Fibroblast of lung (primary cell): ENCODE measurements at places on chromosomes 2 and 18. TPM values are rescaled to one million over a fixed set of nuclear protein-coding genes. Genes with fewer than 3 reads are reported as not detected.

GRCh38 chr2:191064590-191064989, 50.6 kb upstream of the STAT1 start:
- H3K27ac ChIP-seq: no peak overlapping the region
- no peak overlapping the region for H3K4me3 ChIP-seq
- no peaks in the 10 kb centered on the region for H3K27me3 ChIP-seq
- no peak for DNase-seq
- no peaks in the 10 kb centered on the region for H3K36me3 ChIP-seq

GRCh38 chr18:23738151-23738550, 48.9 kb downstream of the LAMA3 start:
- no peak overlapping the region for H3K4me3 ChIP-seq
- DNase-seq: no peak
- peaks cover 28% of the 10 kb centered on the region for H3K27me3 ChIP-seq
- H3K36me3 ChIP-seq: no peaks in the 10 kb centered on the region
- no peaks in the 10 kb centered on the region for H3K4me1 ChIP-seq
- H3K27ac ChIP-seq: no peak overlapping the region

DNA sequence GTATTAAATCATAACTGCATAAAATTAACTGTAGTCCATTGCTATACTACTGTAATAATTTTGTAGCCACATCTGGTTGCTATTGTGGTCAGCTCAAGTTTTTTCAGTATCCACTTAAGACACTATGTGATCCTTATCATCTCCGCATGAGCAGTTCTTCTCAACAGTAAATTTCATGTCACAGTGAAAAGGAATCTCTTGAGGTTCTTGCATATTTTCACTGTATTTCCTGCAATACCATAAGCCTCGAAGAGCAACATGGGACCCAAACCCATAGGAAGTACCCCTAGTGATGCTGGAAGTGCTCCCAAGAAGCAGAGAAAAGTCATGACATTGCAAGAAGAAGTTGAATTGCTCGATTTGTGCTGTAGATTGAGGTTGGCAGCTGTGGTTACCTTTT, 86.7 kb downstream of the LDLRAD4 start:
- no peaks in the 10 kb centered on the region for H3K4me1 ChIP-seq
- no peaks in the 10 kb centered on the region for H3K27me3 ChIP-seq
- H3K36me3 ChIP-seq: no peaks in the 10 kb centered on the region
- no peak overlapping the region for H3K4me3 ChIP-seq
- no peak for DNase-seq
- no peak overlapping the region for H3K27ac ChIP-seq

- no peak overlapping the region for H3K27ac ChIP-seq
- no peak overlapping the region for H3K4me3 ChIP-seq
- no peaks in the 10 kb centered on the region for H3K36me3 ChIP-seq
- no peaks in the 10 kb centered on the region for H3K4me1 ChIP-seq
These were observed 71.5 kb downstream of the OSBPL6 start for GRCh38 chr2:178265851-178266250.

DNA sequence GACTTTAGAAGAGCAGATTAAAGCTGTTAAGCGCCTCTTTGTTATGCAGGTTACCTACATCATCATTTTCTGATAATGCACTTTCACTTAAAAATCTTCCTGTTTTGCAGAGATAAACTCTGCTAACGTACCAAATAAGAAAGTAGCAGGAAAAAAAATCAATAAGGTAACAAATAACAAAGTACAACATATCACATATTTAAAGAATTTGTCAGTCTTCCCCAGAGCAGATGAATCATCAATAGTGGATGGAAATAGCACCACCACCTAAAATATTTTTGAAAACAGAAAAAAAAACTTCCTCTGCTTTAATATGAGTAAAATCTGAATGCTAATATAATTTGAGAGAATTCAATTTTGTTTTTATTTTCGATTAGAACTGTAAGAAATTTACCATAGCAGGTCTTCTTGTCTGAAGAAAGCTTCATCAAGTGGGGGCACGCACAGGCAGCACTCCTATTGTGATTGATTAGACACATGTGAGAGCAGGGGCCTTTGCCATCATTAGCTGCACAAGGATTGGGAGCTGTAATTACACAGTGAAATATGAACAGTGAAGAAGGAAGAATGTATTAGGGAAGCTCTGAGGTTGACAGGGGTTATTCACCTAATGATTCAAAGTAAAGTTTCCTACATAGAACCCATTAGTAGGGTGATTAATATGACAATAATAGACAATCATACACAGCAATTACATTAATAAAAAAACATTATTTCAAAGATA, 1279.4 kb downstream of the LRP1B start:
- DNase-seq: peak; percentile 2
- H3K36me3 ChIP-seq: no peaks in the 10 kb centered on the region
- H3K4me1 ChIP-seq: no peaks in the 10 kb centered on the region

DNA sequence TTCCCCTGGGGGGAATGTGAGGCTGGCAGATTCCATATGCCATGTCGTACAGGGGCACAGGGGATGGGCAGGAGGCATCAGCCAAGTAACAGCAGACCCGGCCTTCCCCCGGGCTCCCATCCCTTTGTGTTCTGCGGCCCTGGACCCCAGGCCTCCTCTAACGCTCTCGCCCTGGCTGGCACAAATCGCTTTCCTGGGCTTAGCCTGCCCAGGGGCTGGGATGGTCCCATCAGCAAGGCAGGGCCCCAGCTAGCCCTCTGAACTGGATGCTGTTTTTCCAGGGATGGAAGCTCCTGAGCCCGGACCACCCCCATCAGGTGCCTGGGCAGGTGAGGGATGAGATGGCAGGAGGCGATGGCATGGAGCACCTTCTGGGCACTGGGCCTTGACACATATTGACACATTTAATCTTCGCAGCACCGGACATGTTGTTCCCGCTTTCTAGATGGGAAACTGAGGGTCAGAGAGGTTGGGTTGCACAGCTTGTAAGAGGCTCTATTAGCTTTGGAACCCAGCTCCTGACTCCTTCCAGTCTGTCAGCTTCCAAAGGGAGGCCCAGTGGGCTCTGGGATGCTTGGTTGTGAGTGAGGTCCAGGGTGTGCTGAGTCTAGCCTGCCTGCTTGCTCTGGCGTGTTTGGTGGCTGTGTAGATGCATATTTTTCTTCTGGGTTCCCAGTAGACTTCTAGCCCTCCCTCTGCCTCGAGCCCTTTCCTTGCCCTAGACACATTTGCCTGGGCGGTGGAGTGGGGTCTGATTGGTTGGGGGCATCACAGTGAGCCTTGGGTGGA, 40.3 kb downstream of the GLI2 start:
- no peak overlapping the region for H3K4me3 ChIP-seq
- H3K4me1 ChIP-seq: peaks cover 23% of the 10 kb centered on the region
- H3K27me3 ChIP-seq: no peaks in the 10 kb centered on the region

DNA sequence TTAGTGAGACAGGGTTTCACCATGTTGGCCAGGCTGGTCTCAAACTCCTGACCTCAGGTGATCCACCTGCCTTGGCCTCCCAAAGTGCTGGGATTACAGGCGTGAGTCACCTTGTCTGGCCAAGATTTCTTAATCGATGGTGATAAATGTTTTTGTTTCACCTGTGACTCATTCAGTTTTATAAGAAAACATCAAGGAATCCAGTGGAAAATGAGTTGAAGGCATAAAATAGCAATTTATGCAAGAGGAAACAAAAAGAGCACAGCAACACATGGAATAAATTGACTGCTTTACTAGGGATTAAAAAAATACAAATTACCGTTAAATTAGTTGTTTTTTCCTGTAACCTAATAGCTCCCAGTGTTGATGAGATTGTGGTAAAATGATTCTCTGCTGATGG, 80.2 kb downstream of the CDK15 start:
- peaks cover 19% of the 10 kb centered on the region for H3K4me1 ChIP-seq
- no peaks in the 10 kb centered on the region for H3K27me3 ChIP-seq
- DNase-seq: peak; percentile 72
- no peak overlapping the region for H3K27ac ChIP-seq
- H3K4me3 ChIP-seq: no peak overlapping the region
- H3K36me3 ChIP-seq: no peaks in the 10 kb centered on the region

GRCh38 chr2:212284166-212284565, 254.4 kb downstream of the ERBB4 start:
- no peaks in the 10 kb centered on the region for H3K27me3 ChIP-seq
- H3K27ac ChIP-seq: no peak overlapping the region
- H3K4me1 ChIP-seq: no peaks in the 10 kb centered on the region
- DNase-seq: no peak

- H3K4me3 ChIP-seq: no peak overlapping the region
- H3K36me3 ChIP-seq: no peaks in the 10 kb centered on the region
- no peaks in the 10 kb centered on the region for H3K4me1 ChIP-seq
- DNase-seq: no peak
- H3K27me3 ChIP-seq: no peaks in the 10 kb centered on the region
These were observed 121.7 kb upstream of the TACR1 start for GRCh38 chr2:75320898-75321598.

- H3K27ac ChIP-seq: no peak overlapping the region
- no peak overlapping the region for H3K4me3 ChIP-seq
- DNase-seq: no peak
These were observed 217.3 kb downstream of the SEPTIN10 start for GRCh38 chr2:109396202-109397180.

DNA sequence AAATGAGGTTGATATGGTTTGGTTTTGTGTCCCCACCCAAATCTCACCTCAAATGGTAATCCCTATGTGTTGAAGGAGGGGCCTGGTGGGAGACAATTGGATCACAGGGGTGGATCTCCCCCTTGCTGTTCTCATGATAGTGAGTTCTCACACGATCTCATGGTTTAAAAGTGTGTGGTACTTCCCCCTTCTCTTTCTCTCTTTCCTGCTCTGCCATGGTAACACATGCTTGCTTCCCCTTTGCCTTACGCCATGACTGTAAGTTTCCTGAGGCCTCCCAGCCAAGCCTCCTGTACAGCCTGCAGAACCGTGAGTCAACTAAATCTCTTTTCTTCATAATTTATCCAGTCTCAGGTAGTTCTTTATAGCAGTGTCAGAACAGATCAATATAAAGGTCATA, 24.7 kb upstream of the FAM124B start:
- no peak for DNase-seq
- H3K27me3 ChIP-seq: no peaks in the 10 kb centered on the region
- H3K4me3 ChIP-seq: no peak overlapping the region
- H3K27ac ChIP-seq: no peak overlapping the region
- no peaks in the 10 kb centered on the region for H3K4me1 ChIP-seq

GRCh38 chr18:75122334-75122958, 86.5 kb downstream of the PTGR3 start:
- no peak overlapping the region for H3K4me3 ChIP-seq
- H3K36me3 ChIP-seq: no peaks in the 10 kb centered on the region
- no peaks in the 10 kb centered on the region for H3K4me1 ChIP-seq
- H3K27ac ChIP-seq: no peak overlapping the region
- no peak for DNase-seq
- no peaks in the 10 kb centered on the region for H3K27me3 ChIP-seq

DNA sequence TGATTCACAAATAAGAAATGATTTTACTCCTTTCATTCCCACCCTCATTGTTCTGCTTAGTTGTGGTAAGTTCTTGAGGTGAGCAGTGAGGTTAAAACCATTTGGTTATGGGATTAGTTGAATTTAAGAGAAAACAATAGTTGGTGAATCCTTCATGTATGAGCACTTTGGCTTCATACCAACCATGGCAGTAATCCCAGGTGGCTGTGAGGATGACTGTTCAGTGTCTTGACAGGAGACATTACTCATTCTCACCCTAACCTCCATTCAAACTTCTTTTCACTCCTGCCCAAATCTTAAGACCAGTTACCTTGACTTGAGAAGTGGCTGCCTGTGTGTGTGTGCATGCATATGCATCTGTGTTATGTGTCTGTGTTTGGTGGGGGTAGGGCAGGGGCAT, 143.1 kb downstream of the SETBP1 start:
- no peaks in the 10 kb centered on the region for H3K36me3 ChIP-seq
- DNase-seq: peak; percentile 90
- peaks cover 9% of the 10 kb centered on the region for H3K4me1 ChIP-seq
- no peak overlapping the region for H3K4me3 ChIP-seq
- no peak overlapping the region for H3K27ac ChIP-seq
- H3K27me3 ChIP-seq: no peaks in the 10 kb centered on the region

- no peaks in the 10 kb centered on the region for H3K4me1 ChIP-seq
- H3K36me3 ChIP-seq: no peaks in the 10 kb centered on the region
- no peaks in the 10 kb centered on the region for H3K27me3 ChIP-seq
These were observed 146.3 kb upstream of the TWIST2 start for GRCh38 chr2:238701341-238702206.

DNA sequence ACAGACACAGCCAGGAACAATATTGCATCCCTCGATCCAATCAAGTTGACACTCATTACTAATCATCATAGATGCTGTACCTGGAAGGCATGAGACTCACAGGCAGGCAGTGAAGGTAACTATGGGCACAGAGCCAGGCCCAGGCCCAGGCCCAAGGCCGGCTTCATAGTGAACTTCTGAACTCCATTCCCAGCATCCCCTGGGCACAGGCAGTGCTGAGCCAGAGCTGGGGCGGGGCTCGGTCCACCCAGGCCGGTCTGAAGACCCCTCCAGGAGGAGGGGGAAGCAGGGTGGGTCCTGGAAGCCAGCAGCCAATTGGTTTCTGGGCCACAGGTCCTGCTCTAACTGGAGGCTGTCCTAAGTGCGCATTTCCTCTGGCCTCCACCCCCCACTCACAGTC, 37.6 kb downstream of the MLPH start:
- H3K4me1 ChIP-seq: no peaks in the 10 kb centered on the region
- no peaks in the 10 kb centered on the region for H3K27me3 ChIP-seq
- no peak overlapping the region for H3K27ac ChIP-seq
- no peak overlapping the region for H3K4me3 ChIP-seq
- no peaks in the 10 kb centered on the region for H3K36me3 ChIP-seq

DNA sequence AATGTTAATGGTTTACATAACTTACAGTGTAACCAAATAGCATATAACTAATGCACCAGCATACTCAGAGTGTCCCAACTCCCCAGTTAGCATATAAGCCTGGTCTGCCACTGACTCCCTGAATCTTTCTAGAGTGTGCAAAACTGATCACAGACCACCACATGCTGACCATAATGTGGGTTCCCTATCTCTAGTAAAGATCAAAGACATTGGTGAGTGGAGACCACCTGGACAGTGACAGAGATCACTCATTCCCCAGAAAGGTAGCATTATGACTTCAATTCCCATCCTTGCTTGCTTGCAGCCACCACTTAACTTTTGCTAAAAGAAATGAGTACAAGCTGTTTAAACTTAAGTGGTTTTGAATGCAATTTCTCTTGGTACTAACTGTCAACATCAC, 39.0 kb downstream of the KANSL1L start:
- no peak overlapping the region for H3K4me3 ChIP-seq
- no peak for DNase-seq
- H3K27ac ChIP-seq: no peak overlapping the region
- no peaks in the 10 kb centered on the region for H3K4me1 ChIP-seq
- H3K27me3 ChIP-seq: no peaks in the 10 kb centered on the region

DNA sequence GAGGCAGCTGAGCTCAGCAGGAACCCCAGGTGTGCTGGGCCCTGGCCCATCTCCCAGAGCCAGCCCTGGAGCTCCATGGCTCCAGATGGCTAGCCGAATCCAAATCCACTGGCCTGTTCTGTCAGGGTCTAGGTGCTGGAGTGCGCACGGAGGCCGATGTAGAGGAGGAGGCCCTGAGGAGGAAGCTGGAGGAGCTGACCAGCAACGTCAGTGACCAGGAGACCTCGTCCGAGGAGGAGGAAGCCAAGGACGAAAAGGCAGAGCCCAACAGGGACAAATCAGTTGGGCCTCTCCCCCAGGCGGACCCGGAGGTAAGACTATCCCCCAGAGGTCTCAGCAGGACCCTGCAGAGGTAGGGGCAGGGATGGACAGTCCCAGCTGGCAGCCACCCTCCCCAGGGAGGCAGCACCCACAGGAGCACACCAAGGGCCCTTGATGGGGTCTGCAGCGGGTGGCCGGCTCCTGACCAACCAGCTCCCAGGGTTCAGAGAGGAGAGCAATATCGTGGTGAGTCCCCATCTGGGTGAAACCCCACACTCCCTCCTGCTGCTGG, 26.1 kb upstream of the PRLH start:
- DNase-seq: no peak
- H3K27me3 ChIP-seq: no peaks in the 10 kb centered on the region

Gene SKA1
- total RNA-seq: 1.0 and 4.6 TPM in 2 replicates

Gene BMP10
- not detected in 2 replicates for total RNA-seq

Gene OSBPL1A
- 47.3 and 73.3 TPM in 2 replicates for total RNA-seq

Gene GRP
- not detected in 2 replicates for total RNA-seq

Gene PAX3
- not detected in 2 replicates for total RNA-seq

Gene MOCOS
- total RNA-seq: 9.0 and 13.9 TPM in 2 replicates

Gene TRIM54
- total RNA-seq: 0.17 TPM in 1 of 2 replicates, not detected in the other
